ENCODE measurements at places on chromosomes 5 and 9.

GRCh38 chr5:71719063-71719964, at the start of gene CARTPT:
Gene CARTPT (plus strand): TSS chr5:71719275. CDS start chr5:71719294, 19 bp downstream.
- DNase-seq = no peak

- no peak for DNase-seq
Measured at GRCh38 chr5:93681432-93681831, 60.0 kb downstream of the POU5F2 start.

DNA sequence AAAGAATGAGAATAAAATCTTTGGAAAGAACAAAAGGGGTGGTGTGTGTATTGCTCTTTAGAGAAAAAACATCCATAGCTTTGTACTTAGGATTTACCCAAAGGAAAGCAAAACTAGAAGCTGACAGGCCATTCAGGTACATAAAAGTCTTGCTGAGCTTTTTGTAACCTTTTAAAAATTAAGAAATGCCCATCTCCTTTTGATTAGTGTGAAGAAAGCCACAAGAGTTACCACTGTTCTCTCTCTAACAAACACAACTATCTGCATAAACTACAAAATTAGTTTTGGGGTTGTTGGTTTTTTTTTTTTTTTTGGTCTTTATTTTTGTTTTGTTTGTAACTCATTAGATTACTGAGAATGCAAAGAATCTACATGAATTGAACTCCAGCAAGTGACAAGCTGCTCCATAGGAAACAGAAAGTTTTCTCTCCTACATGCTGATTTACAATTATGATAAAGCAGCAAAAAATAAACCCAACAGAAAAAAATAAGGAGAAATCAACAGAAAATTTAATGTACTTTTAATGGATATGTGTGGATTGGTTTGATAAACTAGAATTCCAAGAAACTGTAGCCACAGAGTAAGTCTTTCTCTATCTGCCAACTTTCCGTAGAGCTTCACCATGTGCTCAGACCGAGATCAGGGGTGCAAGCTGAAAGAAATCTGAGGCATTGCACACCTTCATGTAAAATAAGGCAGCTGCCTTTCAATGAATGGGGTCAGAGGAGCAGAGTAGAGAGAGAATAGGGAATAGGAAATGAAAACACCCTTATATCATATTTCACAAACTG, 12.3 kb downstream of the BAAT start:
- no peak for DNase-seq

GRCh38 chr5:81400375-81400774, 6.4 kb upstream of the ACOT12 start:
- DNase-seq = no peak

DNA sequence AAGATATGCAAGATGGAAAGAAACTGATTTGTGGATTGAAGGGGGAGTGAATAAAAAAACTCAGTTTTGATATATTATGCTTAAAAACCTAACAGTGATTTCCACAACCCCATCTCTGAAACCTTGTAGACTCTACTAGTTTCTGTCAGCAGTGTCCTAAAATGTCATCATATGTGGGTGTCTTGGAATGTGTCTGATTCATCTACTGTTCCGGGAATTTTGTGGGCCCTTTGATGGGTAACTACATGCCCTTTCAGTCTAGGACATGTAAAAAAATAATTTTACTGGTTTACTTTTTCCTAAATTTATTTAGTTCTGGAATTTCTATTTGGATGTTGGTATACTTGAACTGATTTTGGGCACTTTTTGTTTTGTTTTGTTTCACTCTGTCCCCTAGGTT, 118.9 kb upstream of the NMUR2 start:
- DNase-seq = no peak

DNA sequence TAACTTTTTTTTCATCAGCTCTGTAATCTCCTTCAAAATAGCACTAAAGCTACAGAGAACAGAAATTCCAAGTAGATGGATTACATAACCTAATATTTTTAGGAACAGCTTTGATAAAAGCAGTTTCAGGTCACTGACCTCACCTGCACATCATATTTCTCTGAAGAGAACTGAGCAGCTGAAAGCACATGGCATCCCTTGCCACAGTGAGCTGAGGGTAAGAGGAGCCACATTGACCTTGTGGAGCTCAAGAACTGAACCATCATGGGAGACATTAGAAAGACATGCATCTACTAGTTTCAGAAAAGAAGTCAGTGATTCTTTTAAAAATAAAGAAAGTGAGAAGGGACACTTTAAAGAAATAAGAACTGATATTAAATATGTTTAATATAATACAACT, 222.7 kb downstream of the CFAP90 start:
- no peak for DNase-seq

DNA sequence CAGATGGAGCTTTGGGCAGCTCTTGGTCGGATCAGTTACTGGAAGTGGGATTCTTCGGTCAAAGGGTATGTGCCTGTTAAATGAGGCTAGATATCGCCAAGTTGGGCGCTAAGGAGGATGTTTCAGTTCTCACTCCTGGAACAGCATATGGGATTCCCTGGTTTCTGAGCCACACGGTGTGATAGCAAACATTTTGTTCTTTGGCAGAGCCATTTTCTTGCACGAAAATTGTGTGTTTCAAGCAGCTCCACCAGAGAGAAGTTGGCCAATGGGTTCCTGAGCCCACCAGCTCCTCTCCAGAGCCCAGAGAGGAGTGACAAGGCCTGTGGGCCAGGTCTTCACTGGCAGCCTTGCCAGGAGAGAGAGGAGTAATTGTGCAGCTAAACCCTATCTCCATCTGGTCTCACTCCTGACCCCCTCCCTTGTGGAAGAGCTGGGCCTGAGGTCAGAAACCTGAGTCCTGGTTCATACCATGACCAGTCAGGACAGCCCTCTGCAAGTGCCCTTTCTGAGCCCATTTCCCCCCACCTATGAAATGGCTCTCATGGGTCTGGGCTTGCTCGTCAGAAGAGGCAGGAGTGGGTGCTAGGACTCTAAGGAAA, 10.7 kb upstream of the SLC6A7 start:
- no peak for DNase-seq

DNA sequence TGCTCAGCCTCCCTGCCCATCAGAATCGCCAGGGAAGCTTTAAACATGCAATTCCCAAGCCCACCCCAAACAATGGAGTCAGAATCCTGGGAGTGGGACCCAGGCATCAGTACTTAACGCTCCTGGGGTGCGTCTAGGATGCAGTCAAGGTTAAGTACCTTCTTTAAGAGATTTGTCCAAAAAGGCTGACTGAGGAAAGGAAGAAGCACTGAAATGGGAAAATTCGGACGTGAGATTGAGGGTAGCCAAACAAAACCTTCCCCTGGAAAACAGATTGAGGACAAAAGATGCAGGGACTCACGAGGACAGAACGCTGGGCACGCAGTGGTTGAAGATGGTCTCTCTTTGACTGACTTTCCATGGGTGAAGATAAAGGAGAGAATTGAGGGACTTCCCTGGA, 143.5 kb downstream of the MTX3 start:
- no peak for DNase-seq

DNA sequence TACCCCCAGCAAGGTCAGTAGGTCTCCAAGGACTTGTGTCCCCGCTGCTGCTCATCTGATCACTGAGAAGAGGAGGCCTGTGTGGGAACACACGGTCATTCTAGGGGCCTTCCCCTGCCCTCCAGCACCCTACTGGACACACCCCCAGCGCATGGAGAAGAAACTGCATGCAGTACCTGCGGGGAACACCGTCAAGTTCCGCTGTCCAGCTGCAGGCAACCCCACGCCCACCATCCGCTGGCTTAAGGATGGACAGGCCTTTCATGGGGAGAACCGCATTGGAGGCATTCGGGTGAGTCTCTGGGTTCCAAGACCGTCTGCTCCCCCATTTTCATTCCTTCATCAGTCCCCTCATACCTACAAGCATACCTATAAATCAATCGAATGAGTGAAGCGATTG, 4.1 kb downstream of the FGFR4 start:
- DNase-seq = no peak

GRCh38 chr5:6788956-6789649, 75.9 kb downstream of the TENT4A start:
- no peak for DNase-seq

DNA sequence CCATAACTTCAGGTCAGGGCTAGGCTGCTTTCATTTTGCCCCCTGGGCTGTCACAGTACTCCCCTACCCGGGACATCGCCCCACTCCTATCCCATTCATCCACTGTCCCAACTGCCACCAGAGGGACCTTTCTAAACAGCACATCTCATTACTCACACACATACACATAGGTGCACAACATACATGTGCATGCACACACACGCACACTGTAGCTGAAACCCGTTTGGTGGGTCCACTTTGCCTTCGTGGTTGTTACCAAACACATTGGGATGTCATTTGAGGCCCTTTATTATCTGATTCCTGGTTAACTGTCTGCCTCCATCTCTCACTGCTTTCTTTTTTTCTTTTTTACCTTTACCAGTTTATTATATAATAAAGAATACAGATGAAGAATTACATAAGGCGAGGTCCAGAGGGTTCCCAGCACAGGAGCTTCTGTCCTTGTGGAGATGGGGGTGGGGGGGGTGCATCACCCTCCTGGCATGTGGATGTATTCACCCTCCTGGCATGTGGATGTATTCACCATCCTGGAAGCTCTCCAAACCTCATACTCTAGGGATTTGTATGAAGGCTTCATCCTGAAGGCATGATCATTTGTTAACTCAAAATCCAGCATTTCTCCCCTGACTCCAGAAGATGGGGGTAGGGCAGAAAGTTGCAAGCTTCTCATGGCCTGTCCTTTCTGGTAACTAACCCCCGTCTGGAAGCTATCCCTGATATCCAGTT, 186.0 kb downstream of the GOLPH3 start:
- no peak for DNase-seq

- DNase-seq = peak; percentile 63
Measured at GRCh38 chr9:77456829-77457437, 191.2 kb downstream of the GNA14 start.

- DNase-seq = no peak
Measured at GRCh38 chr9:14318361-14318760, 4.4 kb upstream of the NFIB start.

- no peak for DNase-seq
Measured at GRCh38 chr5:137206030-137206715, 293.0 kb downstream of the SPOCK1 start.

GRCh38 chr9:17082343-17083064, 52.3 kb upstream of the CNTLN start:
- DNase-seq = no peak

- no peak for DNase-seq
Measured at GRCh38 chr5:103305809-103306208, 47.2 kb downstream of the MACIR start.

DNA sequence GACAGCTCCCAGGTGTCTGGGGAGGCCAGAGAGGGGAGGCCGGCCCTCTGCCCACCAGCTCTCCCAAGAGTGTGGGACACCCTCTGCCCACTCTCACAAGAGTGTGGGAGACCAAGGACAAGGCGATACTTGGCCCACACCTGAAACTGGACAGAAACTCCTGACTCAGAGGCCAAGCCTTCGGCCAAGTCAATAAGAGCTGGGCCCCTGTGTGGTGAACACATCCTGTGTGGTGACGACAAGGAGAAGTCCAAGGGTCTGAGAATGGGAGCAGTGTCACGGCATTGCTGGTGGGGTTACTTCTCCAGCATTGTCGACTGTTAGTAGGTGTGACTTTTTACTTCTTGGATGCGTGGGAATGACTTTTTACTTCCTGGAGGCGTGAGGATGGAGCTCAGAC, 14.6 kb upstream of the F2RL1 start:
- no peak for DNase-seq

GRCh38 chr5:40486437-40487275, 193.1 kb upstream of the PTGER4 start:
- DNase-seq = peak; percentile 24

- no peak for DNase-seq
Measured at GRCh38 chr5:137305971-137306602, 193.0 kb downstream of the SPOCK1 start.

All from stimulated activated CD8-positive, alpha-beta memory T cell treated with anti-CD3 and anti-CD28 coated beads, Interleukin-4, amount 100 ng/mL, for 4 hours (primary cell).